ENCODE measurements at places on chromosomes 2 and 18.

DNA sequence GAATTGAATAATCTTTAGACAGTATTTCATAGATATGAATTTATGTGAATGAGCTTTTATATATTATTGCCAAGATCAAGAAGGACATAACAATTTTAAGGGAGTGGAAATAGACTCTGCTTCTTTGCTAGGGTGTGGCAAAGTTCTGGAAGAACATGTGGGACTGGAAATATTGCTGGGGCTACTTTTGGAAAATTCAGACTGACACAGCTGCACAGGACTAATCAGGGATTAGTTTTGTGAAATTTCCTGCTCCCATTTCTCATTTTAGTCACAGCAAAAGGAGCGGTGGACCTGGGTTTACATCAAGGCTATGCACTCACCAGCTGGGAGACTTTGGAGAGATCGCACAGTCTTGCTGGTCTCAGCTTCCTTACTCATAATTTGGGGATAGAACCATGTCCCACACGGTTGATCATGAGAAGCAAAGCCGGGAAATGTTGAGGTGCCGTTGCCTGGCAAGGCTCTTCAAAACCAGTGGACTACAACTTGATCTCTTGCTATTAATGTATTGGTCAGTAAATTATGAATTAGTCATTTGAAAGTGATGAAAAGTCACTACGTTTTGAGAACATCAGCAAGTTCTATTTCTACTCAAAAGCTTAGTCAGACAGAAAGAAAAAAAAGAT is 42.4 kb downstream of the IL1RL2 start:
- no peak for DNase-seq

DNA sequence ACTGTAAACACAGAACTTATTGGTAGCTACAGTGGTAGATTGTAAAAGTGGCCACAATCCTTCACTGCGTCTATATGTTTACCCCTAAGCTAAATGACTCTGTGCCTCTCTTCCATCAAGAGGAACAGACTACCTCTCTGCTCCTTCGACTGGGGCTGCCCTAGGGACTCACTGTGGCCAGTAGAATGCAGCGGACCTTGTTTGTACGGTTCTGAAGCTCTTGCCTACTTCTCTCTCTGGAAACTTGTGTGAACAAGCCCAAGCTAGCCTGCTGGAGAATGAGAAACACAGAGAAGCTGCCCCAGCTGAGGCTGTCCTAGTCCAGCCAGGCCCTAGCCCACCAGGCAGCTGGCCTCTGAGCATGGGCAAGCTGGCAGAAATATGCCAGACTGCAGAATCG is 140.8 kb upstream of the SLC1A4 start:
- DNase-seq: no peak

GRCh38 chr18:35415511-35416073 is 38.5 kb upstream of the ZNF396 start:
- DNase-seq: no peak

DNA sequence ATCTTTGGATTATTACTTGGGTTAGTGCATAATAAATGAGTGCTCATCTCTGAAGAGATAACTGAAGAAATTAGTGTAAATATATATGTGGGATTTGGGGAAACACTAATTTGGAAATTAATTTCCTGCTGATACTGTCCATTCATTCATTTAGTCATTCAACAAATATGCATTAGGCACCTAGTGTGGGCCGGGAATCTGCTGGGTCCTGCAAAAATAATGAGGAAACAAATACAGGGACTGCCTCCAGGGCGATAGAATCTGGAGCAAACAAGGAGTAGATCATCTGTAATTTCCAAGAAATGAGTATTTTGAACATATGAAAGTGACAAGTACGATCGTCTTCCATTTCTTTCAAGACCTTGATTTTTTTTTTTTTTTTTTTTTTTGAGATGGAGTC is 203.7 kb upstream of the LYPD1 start:
- no peak for DNase-seq
